ENCODE measurements at places on chromosomes 7 and 10. TPM values are rescaled to one million over a fixed set of nuclear protein-coding genes. Genes with fewer than 3 reads are reported as not detected.

- DNase-seq, result no peak
Observed at GRCh38 chr10:7263616-7264015, 147.2 kb downstream of the SFMBT2 start.

Gene CYP26C1
- 2.2 TPM for total RNA-seq

Gene NFKB2
- 26.7 TPM for total RNA-seq

Gene ADAM8
- total RNA-seq, result 2.7 TPM

DNA sequence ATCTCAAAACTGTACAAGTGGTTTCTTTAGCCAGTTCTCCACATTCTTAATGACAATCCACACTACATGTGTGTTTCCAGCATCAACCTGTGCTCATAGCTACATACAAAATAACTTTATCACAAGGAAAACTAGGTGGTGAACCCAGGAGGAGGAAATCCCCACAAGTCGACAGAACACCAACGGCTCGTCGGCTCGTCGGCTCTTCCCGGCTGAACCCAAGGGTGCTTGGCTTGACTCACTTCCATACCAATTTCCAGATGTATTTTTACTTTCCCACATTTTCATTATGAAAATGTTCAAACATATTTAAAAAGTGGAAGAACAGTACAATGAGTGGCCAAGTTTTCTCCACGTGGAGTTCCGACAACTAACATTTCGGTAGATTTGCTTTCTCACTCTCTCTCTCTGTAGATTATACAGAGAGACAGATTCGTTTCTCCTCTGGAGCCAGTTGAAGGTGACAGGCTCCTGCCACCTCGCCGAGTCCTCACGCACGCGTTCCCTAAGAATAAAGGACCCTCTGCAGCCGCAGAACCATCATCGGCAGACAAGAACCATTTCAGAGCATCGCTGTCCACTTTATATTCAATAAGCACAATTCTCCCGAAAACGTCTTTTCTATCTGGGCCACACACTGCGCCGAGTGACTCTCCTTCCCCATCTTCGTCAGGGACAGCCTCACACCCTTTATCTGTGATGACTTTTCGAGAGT is 53.3 kb downstream of the DIP2C start:
- DNase-seq, result no peak

DNA sequence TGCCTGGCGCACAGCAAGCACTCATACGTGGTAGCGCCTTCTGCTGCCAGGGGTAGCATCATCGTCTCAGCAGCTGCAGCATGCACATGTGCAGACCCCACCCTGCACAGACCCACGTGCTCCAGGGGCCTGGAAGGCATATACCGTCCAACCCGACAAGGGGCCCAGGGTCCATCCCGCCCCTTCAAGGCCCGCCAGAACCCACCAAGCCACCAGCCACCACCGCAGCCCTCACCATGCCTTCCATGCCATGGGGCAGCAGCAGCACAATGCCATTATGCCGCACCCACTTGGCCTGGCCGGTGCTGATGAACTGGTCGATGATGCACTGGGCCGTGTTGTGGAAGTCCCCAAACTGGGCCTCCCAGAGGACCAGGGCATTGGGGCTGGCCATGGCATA is 22.7 kb downstream of the OGDHL start:
- no peak for DNase-seq

Gene CLDN4
- total RNA-seq, result 0.66 TPM
